ENCODE measurements at places on chromosomes 1 and 21. TPM values are rescaled to one million over a fixed set of nuclear protein-coding genes. Genes with fewer than 3 reads are reported as not detected.

The ADORA1 gene
- 11.7 TPM for total RNA-seq

The CD58 gene
- total RNA-seq = 14.5 TPM

The OLFML2B gene
- 17.3 TPM for total RNA-seq

The CNR2 gene
- total RNA-seq = 0.10 TPM

The OR2T2 gene
- total RNA-seq = not detected

The IVL gene
- not detected for total RNA-seq

The PIK3CD gene
- 6.6 TPM for total RNA-seq

The BCAR3 gene
- 14.3 TPM for total RNA-seq

The LCE2A gene
- total RNA-seq = not detected

The KRTAP19-1 gene
- not detected for total RNA-seq

The BTG3 gene
- total RNA-seq = 37.6 TPM

The PLA2G2F gene
- total RNA-seq = not detected

The CFAP126 gene
- total RNA-seq = 2.3 TPM

The IQGAP3 gene
- 4.9 TPM for total RNA-seq

Data from spinal cord (tissue), 10 donors.